Aorta (tissue), 5 donors: ENCODE measurements at places on chromosomes 11 and 22. TPM values are rescaled to one million over a fixed set of nuclear protein-coding genes. Genes with fewer than 3 reads are reported as not detected.

SYT8 gene
- total RNA-seq: 0.19 TPM

OR52E8 gene
- not detected for total RNA-seq

WNT7B gene
- not detected for total RNA-seq

GRCh38 chr11:66317723-66318599 lies 1.1 kb upstream of the CD248 start:
- H3K27ac ChIP-seq: no peak overlapping the region
- H3K4me1 ChIP-seq: no peaks in the 10 kb centered on the region
- no peak overlapping the region for H3K4me3 ChIP-seq
- no peak for DNase-seq
- no peaks in the 10 kb centered on the region for H3K27me3 ChIP-seq
- no peaks in the 10 kb centered on the region for H3K36me3 ChIP-seq

GRCh38 chr22:48531761-48532435 lies 1295.8 kb downstream of the BRD1 start:
- H3K4me1 ChIP-seq: no peaks in the 10 kb centered on the region
- H3K4me3 ChIP-seq: no peak overlapping the region
- H3K36me3 ChIP-seq: no peaks in the 10 kb centered on the region
- no peaks in the 10 kb centered on the region for H3K27me3 ChIP-seq

PIWIL4 gene
- 5.9 TPM for total RNA-seq
